ENCODE measurements at places on chromosomes 13 and 19.
A peak's percentile ranks its signal among the peaks of the same experiment; 100 is the strongest.

- H3K36me3 ChIP-seq = no peaks in the 10 kb centered on the region
- H3K27me3 ChIP-seq = no peaks in the 10 kb centered on the region
- H3K4me1 ChIP-seq = no peaks in the 10 kb centered on the region
- H3K27ac ChIP-seq = no peak overlapping the region
These were observed 406.2 kb downstream of the SUCLA2 start for GRCh38 chr13:47594833-47595232.

DNA sequence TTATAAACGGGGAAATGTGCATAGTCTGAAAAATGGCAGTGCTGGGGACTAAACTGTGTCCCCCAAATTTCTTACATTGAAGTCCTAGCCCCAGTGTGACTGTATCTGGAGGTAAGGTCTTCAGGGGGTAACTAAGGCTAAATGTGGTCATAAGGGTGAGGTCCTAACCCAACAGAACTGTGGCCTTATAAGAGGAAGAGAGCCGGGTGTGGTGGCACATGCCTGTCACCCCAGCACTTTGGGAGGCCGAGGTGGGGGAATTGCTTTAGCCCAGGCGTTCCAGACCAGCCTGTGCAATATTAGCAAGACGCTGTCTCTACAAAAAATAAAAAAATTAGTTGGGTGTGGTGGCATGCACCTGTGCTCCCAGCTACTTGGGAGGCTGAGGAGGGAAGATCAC lies 17.8 kb downstream of the PROZ start:
- no peak overlapping the region for H3K27ac ChIP-seq
- no peak overlapping the region for H3K4me3 ChIP-seq
- DNase-seq = no peak
- no peaks in the 10 kb centered on the region for H3K27me3 ChIP-seq
- H3K36me3 ChIP-seq = peaks cover 67% of the 10 kb centered on the region

GRCh38 chr13:34103854-34104253 lies 285.9 kb downstream of the RFC3 start:
- no peaks in the 10 kb centered on the region for H3K4me1 ChIP-seq
- H3K36me3 ChIP-seq = no peaks in the 10 kb centered on the region
- no peak overlapping the region for H3K4me3 ChIP-seq

DNA sequence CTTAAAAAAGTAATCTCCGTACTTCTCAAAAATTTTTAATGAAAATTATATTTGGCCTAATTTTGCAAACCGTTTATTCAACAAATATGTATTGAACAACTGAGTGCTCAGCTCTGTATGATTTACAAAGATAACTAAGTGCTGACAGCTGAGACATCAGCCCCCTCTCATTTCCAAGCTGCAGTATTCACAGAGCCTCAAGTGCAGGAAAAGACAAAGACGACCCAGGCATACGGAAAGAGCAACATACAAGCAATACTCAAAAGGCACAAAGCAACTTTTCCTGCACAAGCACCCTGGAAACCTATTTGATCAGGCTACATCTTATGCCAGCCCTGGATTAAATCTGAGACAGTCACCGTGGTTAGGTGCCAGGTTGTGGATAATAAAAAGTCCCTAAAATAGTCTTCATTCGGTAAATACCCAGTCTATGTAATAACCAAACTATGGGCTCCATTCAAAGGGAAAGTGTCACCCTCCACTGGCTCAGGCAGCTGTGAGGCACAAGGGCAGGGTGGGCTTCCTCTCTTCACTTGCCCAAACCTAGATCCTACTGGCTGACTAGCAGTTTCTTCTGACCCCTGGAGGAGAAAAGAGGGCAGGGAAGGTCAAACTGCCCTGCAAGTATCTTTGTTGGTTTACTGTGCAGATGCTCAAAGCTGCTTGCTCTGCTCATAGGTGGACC lies 65.5 kb downstream of the TBC1D4 start:
- H3K4me3 ChIP-seq = no peak overlapping the region
- no peak overlapping the region for H3K27ac ChIP-seq
- no peaks in the 10 kb centered on the region for H3K36me3 ChIP-seq
- no peak for DNase-seq
- no peaks in the 10 kb centered on the region for H3K27me3 ChIP-seq
- peaks cover 20% of the 10 kb centered on the region for H3K4me1 ChIP-seq

DNA sequence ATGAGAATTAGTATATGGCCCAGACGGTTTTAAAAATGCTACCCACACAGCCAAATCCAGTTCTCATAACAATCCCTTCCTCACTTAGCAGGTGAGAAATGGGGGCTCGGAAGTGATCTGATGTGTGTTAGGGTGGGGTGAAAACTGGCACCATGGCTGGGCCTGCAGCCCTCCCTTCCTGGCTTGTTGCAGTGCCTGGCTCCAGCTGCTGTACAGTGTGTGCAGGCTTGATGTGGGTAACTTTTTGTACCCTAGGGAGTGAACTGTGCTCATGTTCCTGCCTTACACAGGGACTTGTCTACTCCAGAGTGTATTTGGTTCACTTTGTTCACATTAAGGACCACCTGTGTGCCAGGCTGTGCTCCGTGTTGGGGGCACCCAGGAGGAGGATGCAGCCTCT lies 177.2 kb downstream of the LMO7 start:
- no peak overlapping the region for H3K4me3 ChIP-seq
- no peaks in the 10 kb centered on the region for H3K4me1 ChIP-seq

DNA sequence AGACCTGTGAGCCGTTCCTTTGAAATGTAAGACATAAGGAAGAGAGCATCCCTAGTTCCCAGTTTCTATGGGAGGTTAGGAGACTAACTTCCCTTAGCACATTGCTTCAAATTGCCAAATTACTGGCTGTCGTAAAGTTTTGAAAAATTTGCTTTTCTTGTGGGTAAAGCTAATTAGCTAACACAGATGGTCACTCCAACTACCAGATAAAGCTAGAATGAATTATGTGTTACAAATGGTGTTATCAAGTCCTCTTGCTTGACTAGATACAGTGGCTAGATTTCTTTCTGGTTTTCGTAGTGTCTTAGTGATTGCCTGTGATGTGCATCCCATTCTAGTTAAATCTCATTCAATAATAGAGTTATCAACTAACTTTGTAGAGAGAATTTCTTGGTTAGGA lies 416.6 kb upstream of the ATXN8OS start:
- H3K27me3 ChIP-seq = no peaks in the 10 kb centered on the region
- H3K4me1 ChIP-seq = no peaks in the 10 kb centered on the region
- no peak overlapping the region for H3K4me3 ChIP-seq
- DNase-seq = no peak
- H3K36me3 ChIP-seq = no peaks in the 10 kb centered on the region
- H3K27ac ChIP-seq = no peak overlapping the region

DNA sequence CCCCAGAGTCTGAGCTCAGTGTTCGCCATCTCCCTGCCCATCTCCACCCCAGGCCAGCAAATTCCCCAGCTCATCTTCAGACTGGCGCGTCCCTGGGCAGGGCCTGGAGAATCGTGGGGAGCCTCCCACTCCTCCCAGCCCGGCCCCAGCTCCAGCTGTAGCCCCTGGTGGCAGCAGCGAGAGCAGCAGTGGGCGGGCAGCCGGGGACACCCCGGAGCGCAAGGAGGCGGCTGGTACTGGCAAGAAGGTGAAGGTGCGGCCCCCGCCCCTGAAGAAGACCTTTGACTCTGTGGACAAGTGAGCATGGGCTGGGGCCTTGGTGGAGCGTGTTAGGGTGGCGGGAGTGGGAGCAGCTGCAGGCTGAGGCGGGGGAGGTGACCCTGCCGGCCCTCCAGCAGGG lies 8.4 kb upstream of the PRR19 start:
- no peaks in the 10 kb centered on the region for H3K36me3 ChIP-seq
- no peaks in the 10 kb centered on the region for H3K4me1 ChIP-seq
- H3K27me3 ChIP-seq = no peaks in the 10 kb centered on the region
- H3K4me3 ChIP-seq = no peak overlapping the region
- DNase-seq = no peak

DNA sequence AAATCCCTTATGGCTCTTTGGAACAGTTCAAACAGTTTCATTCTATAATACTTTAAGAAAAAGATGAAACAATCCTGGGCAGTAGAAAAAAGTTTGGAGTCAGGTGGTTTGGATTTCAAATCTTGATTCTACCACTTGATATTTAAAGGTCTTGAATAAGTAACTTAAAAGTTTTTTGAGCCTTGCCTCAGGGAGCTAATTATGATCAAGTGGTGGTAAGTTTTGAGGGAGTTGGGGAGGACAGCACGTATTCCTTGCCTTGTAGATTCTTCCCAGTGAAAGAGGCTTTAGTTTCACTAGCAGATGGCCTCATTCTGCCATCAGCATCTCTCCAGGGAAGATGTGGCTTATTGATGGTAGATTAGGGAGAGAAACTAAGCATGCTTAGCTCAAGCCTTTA lies 168.4 kb upstream of the CSNK1A1L start:
- DNase-seq = no peak
- H3K36me3 ChIP-seq = no peaks in the 10 kb centered on the region
- H3K27ac ChIP-seq = no peak overlapping the region
- H3K4me1 ChIP-seq = no peaks in the 10 kb centered on the region
- H3K4me3 ChIP-seq = no peak overlapping the region

DNA sequence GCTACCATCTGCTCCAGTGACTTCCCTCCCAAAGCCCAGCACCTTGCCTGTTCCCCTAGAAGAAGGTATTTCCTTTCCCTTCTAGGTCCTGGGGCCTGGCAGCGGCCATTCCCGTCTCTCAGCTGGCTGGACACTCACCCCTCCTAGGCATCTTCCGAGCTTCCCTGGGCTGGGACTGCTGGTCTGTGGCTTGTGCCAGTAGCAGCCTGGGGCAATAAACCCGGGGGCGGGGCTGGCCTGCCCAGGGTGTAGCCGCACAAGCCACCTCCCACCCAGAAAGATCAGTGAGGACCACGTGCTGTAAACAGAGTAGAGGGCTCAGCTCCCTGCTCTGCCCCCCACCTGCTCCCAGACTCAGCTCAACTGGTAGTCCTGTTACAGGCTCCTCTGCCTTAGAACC lies 15.0 kb downstream of the LIPE start:
- H3K27me3 ChIP-seq = no peaks in the 10 kb centered on the region
- no peaks in the 10 kb centered on the region for H3K36me3 ChIP-seq
- no peak overlapping the region for H3K4me3 ChIP-seq
- H3K4me1 ChIP-seq = peaks cover 6% of the 10 kb centered on the region

GRCh38 chr13:113393226-113393562 lies 29.3 kb upstream of the GRTP1 start:
- peak overlapping the region; percentile 59 for H3K4me3 ChIP-seq
- peak; percentile 80 for DNase-seq
- no peak overlapping the region for H3K27ac ChIP-seq
- H3K27me3 ChIP-seq = no peaks in the 10 kb centered on the region
- no peaks in the 10 kb centered on the region for H3K36me3 ChIP-seq
- peaks cover 8% of the 10 kb centered on the region for H3K4me1 ChIP-seq

DNA sequence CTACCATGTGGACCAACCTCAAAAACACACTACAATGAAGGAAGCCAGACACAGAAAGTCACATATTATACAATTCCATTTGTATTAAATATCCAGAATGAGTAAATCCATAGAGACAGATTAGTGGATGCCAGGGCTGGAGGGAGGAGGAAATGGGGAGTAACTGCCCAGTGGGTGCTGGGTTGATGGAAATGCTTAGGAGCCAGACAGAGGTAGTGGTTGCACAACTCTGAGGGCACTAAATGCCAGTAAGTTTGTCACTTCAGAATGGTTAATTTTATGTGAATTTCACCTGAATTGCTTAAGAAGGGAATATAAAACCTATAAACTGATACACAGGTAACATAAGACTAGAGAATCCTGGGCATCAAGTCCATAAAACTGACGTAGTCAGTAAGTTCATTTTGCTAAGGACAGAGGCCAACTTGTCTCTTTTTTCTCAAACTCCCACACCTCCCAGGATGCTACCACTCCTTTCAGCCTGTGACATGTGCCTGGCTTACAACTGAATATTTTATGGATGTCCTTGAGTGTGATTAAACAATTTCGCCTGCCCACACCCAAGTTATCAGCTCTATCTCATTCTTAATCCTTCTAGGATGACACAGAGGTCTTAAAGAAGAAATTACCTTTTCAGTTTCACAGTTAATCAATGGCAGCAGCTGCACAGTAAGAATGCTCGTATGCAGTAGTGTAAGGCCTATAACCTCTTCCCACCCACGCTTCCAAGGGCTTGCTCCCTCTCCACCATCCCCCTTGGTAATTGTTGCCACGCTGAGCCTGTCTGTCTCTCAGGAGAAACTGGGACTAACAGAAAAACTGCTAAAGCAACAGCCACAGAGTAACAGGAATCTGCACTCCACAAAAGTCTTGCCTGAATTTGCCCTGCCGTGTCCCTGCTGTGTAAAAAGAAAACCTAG lies 5.9 kb upstream of the MLNR start:
- no peak overlapping the region for H3K4me3 ChIP-seq
- H3K27me3 ChIP-seq = peaks cover 2% of the 10 kb centered on the region
- no peak overlapping the region for H3K27ac ChIP-seq
- H3K4me1 ChIP-seq = no peaks in the 10 kb centered on the region
- no peak for DNase-seq

DNA sequence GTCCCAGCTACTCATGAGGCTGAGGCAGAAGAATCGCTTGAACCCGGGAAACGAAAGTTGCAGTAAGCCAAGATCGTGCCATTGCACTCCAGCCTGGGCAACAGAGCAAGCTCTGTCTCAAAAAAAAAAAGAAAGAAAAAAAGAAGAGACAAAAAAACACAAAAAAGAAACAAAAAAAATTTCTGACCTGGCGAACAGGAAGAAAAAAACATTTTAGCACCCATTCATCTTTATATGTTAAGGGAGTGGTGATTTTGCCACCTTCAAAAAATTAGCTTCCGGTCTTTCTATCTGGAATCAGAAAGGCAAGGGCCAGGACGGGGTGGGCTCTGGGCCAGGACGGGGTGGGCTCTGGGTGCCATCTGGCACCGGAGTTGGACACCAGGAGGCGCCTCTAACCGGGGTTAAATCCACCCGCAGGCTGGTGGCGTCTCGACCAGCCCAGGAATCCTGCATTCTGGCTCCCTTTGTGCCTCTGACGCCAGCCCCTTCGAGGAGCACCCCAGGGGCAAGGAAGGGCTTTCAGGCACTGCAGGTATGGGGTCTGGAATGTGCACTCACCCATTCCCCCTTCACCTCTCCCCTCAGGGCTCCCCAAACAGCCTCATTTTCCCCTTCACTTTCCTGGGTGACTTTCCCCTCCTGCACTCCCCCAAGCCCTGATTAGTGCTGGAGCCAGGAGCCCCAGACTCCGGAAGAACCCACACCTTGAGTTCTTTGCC lies 10.4 kb upstream of the ZSWIM4 start:
- peaks cover 47% of the 10 kb centered on the region for H3K4me1 ChIP-seq
- peak overlapping the region; percentile 36 for H3K27ac ChIP-seq
- H3K27me3 ChIP-seq = no peaks in the 10 kb centered on the region
- no peak overlapping the region for H3K4me3 ChIP-seq

DNA sequence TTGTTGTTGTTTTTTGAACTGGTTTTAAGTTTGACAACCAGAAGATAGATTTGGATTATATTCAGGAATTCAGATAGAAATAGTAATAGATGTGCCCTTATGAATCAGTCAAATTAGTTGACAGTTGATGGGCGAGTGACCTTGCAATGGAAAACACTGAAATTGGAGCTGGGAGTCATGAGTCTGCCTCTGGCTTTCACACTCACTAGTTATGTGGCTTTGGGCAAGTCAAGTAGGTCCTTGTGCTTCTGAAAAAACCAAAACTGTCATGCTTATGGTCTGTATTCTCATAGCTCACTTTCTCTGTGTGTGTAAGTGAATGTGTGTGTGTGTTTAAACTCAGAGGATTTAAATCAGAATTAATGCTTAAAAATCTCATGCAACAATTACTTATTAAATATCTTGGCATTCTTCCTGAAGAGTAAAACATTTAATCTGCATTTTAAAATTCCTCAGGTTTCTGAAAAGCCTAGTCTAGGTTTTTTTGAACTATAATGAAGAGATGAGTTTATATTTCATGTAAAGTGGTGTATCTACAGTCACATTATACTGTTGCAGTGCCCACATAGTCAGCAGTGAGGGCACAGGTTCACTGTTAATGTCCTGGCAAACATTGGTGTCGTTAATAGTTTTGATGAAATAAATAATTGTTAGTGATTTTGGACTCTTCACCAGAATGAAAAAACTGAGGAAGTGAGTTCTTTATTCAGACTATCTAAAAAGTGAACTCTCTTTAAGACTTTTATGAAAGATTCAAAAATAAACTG lies 32.5 kb downstream of the UCHL3 start:
- no peaks in the 10 kb centered on the region for H3K36me3 ChIP-seq
- no peak overlapping the region for H3K4me3 ChIP-seq
- no peaks in the 10 kb centered on the region for H3K27me3 ChIP-seq
- DNase-seq = no peak

All from vagina (tissue), 2 donors.